ENCODE measurements at places on chromosomes 12 and 14. TPM values are rescaled to one million over a fixed set of nuclear protein-coding genes. Genes with fewer than 3 reads are reported as not detected.

CLEC2B gene
- 42.0 TPM for total RNA-seq

GRCh38 chr12:4353785-4354208 lies 25.7 kb downstream of the FGF23 start:
- no peak for DNase-seq

- DNase-seq = no peak
Observed at GRCh38 chr14:95951359-95951758, 74.7 kb downstream of the TUNAR start.

GRCh38 chr12:31005944-31006361 lies 67.7 kb upstream of the DDX11 start:
- DNase-seq = no peak

GRCh38 chr14:102374264-102374663 lies 11.5 kb downstream of the TECPR2 start:
- DNase-seq = no peak

APOLD1 gene
- total RNA-seq = 5.2 TPM

RIMBP2 gene
- total RNA-seq = not detected

GRCh38 chr12:129615001-129615400 lies 288.8 kb downstream of the TMEM132D start:
- DNase-seq = no peak

DNA sequence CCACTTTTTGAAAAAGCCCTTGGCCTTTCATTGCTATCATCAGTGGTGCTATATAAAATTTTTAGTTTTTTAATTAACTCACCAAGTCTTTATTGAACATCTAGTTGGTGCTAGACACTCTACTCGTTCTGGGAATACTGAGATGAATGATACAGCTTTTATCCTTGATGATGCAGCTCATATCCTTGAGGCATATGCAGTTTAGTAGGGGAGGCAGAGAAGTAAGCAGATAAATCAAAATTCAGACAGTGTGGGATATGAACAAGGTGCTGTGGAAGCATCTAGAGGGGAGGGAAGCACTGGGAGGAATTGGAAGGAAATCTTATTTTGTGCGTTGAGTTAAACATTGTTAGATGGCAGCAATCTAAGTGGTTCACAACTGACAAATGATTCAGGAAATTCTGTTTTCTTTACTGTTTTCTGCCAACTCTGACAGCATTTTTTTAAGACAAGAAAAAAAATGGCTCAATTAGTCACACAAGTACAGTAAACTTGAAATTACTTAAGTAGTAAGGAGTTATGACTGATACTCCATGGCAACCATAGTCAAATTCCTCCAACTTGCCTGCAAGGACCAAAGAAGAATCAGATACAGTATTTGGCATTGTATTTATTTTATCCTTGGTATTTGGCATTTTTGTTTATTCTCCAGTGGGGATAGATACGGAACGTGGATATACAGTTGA lies 119.2 kb downstream of the TMTC2 start:
- DNase-seq = no peak

GRCh38 chr14:74517731-74518130 lies 24.2 kb downstream of the ISCA2 start:
- no peak for DNase-seq

DNA sequence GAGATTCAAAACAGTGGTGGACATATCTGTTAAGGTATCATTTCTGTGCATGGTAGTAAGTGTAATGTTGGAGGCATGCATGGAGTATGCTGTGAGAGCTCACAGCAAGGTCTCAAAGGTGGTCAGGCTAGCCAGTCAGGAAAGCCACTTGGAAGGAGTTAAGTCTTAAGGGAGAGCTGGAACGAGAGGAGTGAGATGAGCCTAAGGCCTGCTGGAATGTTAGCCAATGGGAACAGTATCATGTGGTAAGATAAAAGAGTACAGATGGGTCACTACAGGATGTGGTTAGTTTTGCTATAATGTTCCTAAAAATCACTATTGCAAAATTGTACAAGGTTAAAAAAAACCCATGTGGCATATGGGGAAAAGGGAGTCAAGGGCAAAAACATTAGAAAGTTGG lies 311.7 kb upstream of the E2F7 start:
- no peak for DNase-seq

DNA sequence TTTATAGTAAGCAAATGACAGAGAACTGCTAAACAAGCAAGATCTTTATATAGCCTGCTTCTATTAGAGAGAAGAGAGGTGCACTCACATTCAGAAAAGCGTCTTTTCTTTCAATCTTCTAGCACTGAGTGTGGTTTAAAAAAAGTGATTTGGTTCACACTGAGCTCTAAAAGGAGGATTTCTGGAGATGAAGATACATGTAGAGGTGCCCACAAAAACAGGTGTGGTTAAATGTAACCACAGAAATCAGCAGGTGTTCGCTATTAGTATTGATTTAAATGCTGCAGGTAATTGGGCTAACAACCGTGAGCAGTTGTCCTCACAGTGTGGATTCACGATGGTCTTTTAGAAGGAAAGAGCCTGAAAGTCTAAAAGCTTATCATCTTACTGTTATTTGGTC lies 10.7 kb downstream of the PKP2 start:
- no peak for DNase-seq

GRCh38 chr12:102399653-102400052 lies 80.7 kb downstream of the IGF1 start:
- no peak for DNase-seq

CSAD gene
- total RNA-seq = 24.4 TPM

DNA sequence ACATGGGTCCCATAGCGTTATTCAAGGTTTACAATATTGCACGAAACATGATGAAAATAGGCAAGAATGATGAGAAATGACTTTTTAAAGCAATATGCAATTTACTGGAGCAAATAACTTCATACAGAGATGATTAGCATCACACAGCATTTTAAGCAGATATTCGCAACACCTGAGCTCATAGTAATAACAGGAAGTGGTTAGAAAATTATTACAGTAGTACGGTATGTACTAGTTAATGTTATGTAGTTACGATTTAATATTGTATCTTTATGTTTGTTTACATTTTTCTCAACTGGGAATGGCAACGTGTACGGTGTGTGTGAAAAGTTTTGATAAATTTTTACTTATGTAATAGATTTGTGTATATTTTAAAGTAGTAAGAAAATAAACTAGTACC lies 102.6 kb downstream of the OSBPL8 start:
- no peak for DNase-seq

ITPR2 gene
- 46.1 TPM for total RNA-seq

TULP3 gene
- total RNA-seq = 4.9 TPM

DNA sequence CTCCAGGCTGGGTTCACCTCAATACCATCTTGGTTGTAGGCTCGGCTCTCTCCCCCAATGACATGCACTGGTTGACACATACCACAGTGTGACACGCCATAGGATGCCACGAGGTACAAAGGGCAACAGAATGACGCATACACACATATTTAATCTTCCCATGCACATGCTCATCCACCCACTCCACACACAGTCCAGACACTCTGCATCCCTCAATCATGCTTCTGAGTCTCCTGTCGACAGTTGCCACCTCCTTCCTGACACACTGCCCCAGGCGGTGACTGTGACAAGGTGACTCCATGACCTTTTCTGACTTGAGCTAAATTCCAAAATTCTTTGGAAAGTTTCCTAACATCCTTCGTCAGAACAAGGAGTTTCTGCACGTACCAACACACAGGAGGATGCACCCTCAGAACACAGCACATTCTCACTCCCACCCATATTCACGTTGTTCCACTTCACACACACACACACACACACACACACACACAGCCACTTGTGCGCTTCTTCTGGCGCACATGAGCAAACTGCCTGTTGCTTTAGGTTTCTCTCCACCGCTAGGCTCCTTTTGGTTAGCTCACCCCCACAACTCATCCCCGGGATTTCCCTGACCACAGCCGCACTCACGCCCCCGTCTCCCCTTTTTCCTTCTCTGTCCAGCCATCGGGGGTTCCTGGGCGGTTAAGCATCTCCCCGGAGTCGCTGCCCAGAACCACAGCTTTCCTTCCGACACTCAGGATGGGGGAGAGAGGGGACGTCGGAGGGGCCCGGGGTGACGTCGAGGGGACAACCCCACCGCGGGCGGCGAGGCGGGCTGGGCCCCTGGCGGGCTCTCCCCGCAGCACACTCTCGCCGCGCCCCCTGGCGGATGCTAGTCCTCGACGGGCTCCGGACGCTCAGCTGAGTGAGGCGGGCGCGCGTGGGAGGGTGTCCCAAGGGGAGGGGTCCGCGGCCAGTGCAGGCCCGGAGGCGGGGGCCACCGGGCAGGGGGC lies 536 bp upstream of the WNT1 start:
- DNase-seq = peak; percentile 95

- peak; percentile 48 for DNase-seq
Observed at GRCh38 chr12:53190108-53190729, 9.5 kb upstream of the CSAD start.

NINJ2 gene
- 1.4 TPM for total RNA-seq

- DNase-seq = no peak
Observed at GRCh38 chr12:29149691-29150281, 708 bp downstream of the FAR2 start.

All from activated naive CD4-positive, alpha-beta T cell treated with anti-CD3 and anti-CD28 coated beads, Interleukin-2, amount 50 U/mL, for 72 hours (primary cell).